ENCODE measurements at places on chromosomes 7 and 10.

DNA sequence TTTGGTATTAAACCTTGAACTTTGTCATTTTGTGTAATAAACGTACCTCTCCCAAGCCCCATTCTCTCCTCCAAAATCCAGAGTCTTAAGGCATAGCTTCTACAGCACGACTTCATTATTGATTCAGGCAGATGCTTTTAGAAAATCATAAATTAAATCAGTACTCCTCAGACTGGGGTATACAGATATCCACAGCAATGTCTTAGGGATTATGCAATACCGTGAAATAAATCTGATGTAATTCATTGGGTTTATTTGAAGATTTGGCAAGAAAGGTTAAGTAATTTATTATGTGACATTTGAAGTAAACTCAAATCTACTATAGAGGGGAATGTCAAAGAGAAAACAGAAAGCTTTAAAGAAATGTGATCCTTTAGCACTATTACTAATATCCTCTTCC, 246.1 kb upstream of the PLXDC2 start:
- DNase-seq = no peak

GRCh38 chr7:121510858-121511482, 114.9 kb upstream of the FAM3C start:
- no peak for DNase-seq

- no peak for DNase-seq
Observed at GRCh38 chr10:23081221-23081750, 14.1 kb upstream of the MSRB2 start.

DNA sequence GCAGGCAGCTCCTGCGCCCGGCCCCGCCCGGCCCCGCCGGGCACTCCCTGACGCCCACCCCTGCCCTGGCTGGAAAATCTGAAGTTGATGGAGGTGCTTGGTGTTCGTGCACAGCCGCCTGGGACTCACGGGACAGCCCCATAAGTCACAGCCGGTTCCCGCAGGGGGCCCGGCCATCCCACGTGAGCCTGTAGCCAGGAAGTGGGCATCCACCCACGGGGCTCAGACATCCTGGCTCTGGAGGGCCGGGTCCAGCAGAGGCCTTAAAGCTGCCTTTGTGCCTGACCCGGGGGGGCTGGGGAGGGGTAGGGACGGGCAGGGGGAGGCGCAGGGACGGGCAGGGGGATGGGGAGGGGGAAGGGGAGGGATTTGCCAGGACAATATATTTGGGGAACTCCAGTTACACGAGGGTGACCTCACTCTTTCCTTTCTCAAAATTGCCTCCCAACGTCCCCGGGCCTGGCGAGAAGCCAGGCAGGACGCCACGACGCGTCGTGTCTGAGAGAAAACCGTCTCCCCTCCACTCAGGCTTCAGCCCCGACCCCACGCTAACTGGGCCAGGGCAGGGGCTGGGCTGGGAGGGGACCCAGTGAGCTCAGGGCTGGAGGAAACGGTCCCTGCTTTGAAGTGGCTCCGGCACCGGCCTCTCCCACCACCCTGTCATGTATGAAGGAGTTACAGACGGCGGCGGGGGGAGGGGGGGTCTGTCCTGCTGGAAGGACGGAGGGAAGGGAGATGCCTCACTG, 82.1 kb upstream of the PDGFA start:
- DNase-seq = no peak

DNA sequence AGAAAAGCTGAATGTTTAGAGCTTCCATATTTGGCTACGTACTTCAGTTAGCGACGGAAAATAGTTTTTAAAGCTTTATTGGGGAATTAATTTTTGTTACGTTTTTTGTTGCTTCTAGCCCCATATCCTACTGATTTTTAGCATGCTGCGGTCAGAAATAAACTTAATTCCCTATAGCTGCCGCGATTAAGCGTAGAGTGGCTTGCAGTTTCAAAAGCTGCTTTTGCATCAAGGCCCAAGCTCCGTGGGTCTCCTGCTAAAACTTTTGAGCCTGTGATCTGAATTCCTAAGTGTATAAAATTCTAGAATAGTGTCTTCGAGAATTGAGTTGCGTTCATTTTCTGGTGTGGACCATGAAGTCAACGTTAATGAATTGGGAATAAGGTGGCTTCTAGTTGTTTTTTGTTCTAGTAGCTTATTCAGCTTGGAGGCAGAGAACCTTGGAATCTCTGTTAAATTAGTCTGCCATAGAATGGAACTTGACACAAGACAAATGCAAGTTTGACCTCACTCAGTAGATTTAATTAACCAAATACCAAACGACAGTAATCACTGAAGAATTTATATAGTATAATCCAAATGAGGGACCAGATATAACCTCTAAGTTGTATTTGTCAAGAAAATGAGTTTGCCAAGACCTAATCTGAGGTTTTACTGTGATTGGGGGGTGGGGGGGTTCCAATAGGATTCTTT, 977 bp downstream of the CALU start:
- no peak for DNase-seq
